ENCODE measurements at places on chromosomes 12 and 14.
A peak's percentile ranks its signal among the peaks of the same experiment; 100 is the strongest.

- DNase-seq: no peak
Observed at GRCh38 chr12:1544996-1545700, 49.2 kb downstream of the FBXL14 start.

- no peak for DNase-seq
Observed at GRCh38 chr12:132579744-132580143, 30.6 kb downstream of the LRCOL1 start.

- DNase-seq: no peak
Observed at GRCh38 chr12:12954356-12954755, 2.4 kb upstream of the GPRC5D start.

- no peak for DNase-seq
Observed at GRCh38 chr12:130701402-130701744, 14.7 kb downstream of the RIMBP2 start.

GRCh38 chr12:57754411-57755193 is at the start of gene MARCHF9:
MARCHF9 (plus strand) TSS chr12:57755103; CDS start chr12:57755529, 426 bp downstream.
- DNase-seq: peak; percentile 39

GRCh38 chr12:104526320-104526719 is 69.6 kb downstream of the CHST11 start:
- DNase-seq: no peak

DNA sequence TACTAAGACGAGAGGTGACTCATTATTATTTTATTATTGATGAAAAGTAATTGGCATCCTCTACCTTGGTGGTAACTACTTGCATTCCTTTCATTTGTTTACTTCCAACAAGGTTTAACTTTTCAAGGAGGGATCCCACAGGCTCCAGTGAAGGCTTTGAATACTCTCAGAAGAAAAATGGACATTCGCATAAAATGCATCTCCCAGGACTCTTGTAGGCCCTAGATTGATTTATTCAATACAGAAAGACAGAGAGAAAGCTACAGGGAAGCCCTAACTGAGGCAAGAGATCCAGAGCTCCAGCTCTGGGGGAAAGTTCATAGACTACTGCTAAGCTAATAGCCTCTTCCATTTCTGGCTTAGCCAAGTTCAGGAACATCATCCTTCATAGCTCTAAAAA is 87.0 kb downstream of the TBX5 start:
- DNase-seq: no peak

GRCh38 chr14:32350020-32350419 is 20.9 kb downstream of the AKAP6 start:
- no peak for DNase-seq

- no peak for DNase-seq
Observed at GRCh38 chr12:52235822-52236361, 2.8 kb downstream of the KRT7 start.

DNA sequence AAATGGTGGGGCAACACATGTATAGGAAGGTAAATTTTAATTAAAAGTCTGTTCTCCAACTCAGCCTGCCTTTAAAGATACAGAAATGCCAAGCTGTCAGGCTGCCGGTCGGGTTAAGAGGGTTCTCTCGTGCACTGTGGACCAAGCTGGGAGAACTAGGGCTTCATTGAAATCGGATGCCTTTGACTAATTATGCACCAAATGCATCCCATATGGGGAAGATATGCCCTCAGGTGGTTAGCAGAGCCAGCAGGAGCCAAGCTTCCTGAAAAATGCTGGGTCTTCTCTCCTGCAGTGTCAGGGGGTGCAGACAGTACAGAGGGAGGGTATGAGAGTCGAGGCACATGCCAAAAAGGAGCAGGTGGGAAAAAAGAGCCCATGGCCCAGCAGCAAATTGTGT is 236.1 kb downstream of the CACNA1C start:
- no peak for DNase-seq

DNA sequence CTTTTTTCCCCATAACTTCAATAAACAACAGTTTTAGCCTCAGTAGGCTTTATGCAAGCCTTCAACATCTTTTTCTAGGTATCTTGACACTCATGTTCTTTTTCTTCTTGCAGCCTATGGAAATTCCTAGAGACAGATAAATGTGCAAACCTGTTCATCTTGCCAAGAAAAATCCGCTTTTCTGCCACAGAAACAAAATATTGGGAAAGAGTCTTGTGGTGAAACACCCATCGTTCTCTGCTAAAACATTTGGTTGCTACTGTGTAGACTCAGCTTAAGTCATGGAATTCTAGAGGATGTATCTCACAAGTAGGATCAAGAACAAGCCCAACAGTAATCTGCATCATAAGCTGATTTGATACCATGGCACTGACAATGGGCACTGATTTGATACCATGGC is 295.9 kb downstream of the ZFP36L1 start:
- no peak for DNase-seq

- no peak for DNase-seq
Observed at GRCh38 chr12:4217091-4217490, 56.5 kb upstream of the CCND2 start.

GRCh38 chr12:110149086-110149660 is 25.0 kb downstream of the IFT81 start:
- DNase-seq: no peak

DNA sequence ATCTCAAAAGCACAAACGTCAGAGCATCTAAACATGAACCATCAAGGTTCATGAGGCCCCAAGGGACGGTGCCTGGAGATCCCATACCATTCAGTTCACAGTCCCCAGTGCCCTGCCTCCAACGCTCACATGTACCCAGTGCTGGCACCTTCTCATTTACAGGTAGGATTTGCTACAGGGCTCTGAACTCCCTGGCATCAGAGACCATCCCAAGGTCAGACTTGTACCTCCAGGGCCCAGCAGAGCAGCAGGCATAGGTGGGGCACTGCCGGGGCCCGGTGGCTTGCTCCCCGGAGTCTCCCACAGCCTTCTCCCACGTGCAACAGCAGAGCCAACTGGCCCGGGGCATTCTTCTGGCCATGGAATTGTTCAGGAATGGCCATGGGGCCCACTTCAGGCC is 114.8 kb downstream of the BCL11B start:
- no peak for DNase-seq

DNA sequence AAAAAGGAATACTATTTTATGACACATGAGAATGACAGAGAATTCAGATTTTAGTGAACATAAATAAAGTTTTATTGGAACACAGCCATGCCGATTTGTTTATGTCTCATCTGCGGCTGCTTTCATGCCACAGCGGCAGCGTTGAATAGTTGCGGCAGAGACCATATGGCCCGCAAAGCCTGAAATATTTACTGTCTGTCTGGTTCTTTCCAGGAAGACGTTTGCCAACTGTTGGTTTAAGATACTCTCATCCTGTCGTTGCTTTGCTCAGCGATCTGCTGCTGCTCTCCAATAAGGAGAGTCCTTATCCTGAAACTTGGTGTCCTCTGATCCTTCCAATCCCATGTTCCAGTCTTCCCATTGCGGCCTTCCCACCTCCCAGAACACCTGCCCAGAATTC is 89.9 kb downstream of the SLC24A4 start:
- DNase-seq: no peak

GRCh38 chr12:54358191-54358944 is 5.9 kb downstream of the GPR84 start:
- DNase-seq: peak; percentile 46

GRCh38 chr14:37595809-37596621 is 586 bp downstream of the TTC6 start:
- DNase-seq: peak; percentile 75

- DNase-seq: no peak
Observed at GRCh38 chr14:43647302-43647701, 859.8 kb downstream of the FSCB start.

DNA sequence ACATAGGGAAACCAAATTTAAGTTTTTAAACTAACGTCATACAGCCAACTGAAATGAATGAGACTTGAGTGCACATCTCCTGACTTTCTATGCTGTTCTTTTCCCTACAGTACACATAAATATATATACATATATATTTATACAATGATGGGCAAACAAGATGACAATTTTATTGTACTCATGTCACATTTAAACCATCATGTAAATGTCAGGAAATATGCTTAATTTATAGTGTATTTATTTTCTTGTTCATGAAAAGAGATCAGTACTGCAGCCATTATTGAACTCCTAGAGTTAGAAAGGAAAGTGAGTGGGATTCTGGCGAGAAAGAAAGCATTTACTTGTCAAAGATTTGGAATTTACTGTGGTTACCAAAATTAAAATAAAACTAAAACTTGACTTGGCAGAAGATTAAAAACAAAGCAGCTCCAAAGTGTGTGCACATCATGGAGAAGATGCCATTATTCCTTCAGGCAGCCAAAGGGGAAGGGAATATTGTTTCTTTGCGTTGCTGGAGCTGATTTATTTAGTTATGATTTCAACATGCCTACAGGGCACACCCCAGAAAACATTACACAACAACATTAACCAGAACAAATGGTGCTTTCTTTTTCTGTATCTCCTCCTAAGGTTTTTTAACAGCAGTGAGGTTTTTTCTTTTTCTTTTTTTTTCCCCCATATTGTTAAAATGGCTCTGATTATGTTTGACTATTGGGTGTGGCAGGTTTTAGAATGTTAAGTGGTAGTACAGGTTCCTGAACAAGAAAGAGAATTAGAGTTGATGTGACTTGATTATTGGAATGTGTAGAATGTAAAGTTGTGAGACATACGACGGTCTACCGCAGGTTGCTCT is 144.6 kb downstream of the RAD51B start:
- DNase-seq: no peak

DNA sequence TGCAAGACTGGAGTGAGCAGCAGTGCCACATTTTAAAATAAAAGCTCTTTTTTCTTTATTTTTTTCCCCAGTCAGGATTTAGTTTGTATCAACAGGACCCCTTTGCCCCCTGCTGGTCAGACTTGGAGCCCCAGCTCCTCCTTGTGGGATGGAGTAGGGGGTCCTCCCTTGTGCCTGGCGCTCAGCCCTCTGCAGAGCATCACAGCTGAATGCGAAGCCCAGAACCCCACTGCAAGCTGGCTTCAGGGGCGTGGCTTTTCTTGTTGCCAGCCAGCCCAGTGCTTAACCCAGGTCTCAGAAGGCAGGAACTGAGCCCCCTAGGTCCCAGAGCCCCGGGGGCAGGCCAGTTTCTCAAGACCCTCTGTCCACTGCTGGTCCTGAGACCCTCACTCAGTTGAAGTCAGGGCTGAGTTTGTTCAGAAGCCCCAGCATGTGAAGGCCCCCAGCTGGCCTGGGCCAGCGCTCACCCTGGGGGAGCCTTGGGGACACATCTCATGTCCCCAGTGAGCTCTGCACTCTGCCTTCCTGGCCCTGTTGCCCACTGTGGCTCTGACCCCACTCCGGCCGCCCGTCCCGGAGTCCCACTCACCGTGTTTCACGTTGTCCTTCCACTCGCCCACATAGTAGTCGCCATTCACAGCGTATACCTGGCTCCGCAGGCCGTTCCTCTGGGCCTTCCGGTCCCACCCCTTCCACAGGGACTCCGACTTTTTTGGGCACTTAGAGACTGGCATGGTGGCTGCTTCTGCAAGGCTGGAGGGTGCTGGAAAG is 519 bp downstream of the MORN3 start:
- DNase-seq: no peak

GRCh38 chr12:57047981-57048380 is 1.9 kb downstream of the MYO1A start:
- no peak for DNase-seq

- no peak for DNase-seq
Observed at GRCh38 chr12:49866859-49867569, 24.1 kb upstream of the BCDIN3D start.

GRCh38 chr14:102690509-102691286 is 86.6 kb upstream of the TRAF3 start:
- DNase-seq: no peak

DNA sequence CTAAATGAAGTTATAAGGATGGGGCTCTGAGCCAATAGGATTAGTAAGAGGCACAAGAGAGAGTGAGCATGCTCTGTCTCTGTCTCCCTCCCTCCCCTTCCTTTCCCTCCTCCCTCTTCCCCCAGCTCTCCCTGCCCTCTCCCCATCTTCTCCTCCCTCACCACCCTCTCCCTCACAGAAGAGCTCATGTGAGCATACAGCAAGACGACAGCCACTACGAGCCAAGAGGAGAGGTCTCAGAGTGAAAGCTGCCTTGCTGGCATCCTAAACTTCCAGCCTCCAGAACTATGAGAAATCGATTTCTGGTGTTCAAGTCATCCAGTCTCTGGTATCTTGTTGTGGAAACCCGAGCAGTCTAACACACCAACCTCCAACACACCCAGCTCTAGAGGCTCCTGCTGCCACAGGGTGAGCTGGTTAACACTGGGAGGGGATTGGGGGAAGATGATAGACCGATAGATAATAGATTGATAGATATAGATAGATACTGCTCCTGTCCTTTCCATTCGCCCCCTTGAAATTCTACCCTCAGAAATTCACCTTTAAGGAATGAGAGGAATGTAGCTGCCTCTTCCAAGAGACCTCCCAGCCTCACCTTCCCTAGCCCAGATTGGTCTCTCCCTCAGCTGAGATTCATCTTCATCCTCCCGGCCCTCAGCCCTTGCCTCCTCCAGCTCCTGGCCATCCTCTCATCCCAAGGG is 25.8 kb upstream of the ACTN1 start:
- DNase-seq: no peak

DNA sequence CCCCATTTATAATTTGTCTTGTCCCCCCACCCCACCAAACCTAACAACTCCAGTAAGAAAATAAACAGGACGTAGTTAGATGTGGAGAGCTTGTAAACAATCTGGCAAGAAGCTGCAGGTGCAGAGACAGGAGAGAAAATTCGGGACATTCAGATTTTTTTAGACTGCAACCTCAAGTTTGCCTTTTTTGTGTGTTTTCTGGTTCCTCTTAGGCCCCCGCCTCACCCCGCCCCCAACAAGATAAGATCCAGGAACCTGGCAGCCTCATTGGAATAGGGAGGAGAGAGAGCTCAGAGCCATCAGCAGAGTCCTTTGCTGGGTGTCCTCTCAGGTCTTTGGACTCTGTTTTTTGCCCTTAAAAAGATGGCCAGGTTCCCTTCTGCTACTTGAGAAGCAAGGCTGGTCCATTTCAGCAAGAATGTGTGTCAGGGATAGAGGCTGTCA is 2.9 kb downstream of the HOXC10 start:
- DNase-seq: no peak

- DNase-seq: no peak
Observed at GRCh38 chr12:118743896-118744700, 237.2 kb upstream of the SRRM4 start.

- no peak for DNase-seq
Observed at GRCh38 chr12:67807814-67808213, 159.3 kb downstream of the DYRK2 start.

- no peak for DNase-seq
Observed at GRCh38 chr14:69153152-69153872, 393 bp upstream of the DCAF5 start.

DNA sequence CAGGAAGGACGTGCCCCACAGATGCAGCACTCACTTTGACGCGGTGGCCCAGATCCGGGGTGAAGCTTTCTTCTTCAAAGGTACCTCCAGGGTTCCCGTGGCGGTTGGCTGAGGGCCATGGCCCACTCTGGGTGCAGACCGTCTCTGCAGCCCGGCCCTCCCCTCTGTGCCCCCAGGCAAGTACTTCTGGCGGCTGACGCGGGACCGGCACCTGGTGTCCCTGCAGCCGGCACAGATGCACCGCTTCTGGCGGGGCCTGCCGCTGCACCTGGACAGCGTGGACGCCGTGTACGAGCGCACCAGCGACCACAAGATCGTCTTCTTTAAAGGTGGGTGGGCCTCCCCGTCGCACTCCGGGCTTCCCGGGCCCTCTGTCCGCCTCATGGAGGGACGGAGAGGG is 16.9 kb downstream of the MMP17 start:
- DNase-seq: no peak

GRCh38 chr14:33556382-33557121 is 394.3 kb downstream of the EGLN3 start:
- DNase-seq: no peak

- no peak for DNase-seq
Observed at GRCh38 chr12:111248236-111249017, 120.5 kb downstream of the PHETA1 start.

GRCh38 chr14:69137843-69138535 is 14.9 kb downstream of the DCAF5 start:
- DNase-seq: no peak

GRCh38 chr12:105931762-105932570 is 206.8 kb downstream of the NUAK1 start:
- DNase-seq: no peak
